ENCODE measurements at places on chromosomes 1 and 21.

DNA sequence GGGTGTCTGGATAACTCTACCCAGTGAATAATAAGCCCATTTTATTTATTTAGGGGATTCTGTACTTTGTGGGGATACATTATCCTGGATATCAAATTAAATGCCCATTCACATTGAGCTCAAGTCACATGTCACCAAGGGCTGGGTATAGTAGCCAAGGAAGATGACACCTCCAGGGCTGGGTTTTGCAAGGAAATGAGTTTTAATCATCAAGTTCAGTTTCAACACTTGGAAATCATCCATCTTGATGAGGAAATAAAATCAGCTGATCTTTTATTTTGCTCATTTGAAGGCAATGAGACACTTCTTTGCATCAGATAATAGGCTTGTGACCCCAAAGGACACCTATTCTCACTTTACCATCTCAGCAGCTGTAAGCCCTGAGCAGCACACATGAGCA lies 80.0 kb upstream of the TNR start:
- DNase-seq: no peak

DNA sequence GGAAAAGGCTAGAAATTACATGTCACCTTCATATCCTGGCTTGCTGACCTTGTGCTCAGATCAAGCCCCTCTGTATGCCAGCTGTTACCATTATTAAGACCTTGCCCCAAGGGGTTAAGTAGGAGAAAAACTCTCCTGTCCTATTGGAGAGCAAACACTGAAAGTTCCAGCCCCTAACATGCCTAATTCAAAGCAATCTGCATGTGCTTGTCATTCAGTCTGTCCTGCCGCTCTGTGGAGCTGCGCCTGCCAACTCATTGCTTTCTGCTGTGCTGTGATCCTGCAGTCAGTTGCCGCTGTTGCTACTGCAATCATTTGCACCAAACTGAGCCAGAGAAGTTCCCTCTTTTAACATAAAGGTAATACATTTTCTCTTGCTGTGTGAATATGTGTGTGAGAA lies 113.4 kb downstream of the DISP1 start:
- no peak for DNase-seq

GRCh38 chr1:165481820-165482532 lies 37.0 kb upstream of the RXRG start:
- peak; percentile 90 for DNase-seq

DNA sequence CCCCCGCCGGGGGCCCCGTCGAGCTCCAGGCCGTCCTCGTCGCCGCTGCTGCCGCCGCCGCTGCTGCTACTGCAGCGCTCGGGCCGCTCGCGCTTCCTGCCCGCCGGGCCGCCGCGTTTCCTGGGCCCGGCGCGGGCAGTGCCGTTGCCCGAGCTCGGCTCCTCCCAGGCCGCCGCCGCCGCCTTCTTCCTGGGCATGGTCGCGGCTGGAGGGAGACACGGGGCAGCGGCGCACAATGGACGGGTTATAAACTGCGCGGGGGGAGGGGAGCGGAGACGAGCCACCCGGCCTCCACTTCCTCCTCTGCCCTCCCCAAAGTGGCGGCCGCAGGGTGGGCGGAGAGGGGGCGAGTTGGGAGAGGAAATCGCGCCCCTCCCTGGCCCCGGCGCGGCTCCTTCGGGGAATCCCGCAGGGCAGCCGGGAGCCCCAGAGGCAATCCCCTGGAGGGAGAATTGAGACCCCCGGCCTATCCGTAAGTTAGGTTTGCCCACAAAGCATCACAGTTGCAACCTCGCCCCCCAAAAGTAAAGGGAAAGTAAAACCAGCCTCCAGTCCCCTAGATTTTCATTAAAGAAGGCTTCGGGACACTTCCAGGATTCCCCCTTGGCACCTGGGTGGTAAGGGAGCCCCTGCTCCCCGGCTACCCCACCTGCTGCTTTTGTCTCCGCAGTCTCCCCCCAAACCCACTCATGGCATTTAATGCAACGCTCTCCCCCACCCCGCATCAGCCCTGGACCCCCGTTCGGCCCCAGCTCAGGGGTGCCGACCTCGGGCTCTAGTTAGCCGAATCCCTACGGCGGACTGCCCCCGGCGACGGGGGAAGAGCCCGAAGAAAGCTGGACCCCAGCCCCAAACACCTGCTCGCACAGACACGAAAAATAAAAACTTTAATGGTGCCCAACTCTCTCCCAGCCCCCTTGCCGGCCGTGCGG lies 893 bp downstream of the RCC2 start:
- DNase-seq: peak; percentile 73

GRCh38 chr1:228190778-228191177 lies 17.1 kb upstream of the OBSCN start:
- no peak for DNase-seq

GRCh38 chr1:7094509-7094908 lies 309.3 kb downstream of the CAMTA1 start:
- DNase-seq: no peak

DNA sequence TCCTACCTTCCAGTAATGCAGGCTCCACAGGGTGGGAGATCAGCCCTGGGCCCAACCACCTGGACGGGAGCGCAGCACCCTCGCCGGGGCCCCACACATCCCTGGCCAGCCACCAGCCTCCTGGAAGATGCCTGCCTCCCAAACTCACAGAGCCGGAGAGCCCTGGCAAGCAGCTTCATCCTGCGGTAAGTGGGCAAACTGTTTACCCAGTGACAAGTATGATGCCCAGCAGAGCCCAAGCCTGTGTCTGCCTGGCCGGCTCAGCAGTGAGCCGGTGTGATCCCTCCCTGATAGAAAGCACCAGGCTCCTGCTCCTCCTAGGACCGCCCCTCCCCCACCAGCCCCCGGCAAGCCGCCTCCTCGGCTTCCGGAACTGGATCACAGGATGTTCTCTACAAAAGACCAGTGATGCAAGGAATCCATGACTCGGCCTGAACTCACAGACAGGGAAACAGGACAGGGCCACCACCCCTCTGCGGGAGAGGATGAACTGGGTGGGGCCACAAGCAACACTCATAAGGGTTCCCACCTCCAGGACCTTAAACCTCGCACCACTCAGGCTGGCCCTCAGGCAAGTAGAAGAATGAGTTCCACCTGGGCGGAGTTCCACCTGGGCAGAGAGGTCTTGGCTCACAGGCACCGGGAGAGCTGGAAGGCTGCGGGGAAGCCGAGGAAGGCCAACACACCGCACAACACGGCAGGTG lies 7.9 kb downstream of the ACOT7 start:
- DNase-seq: peak; percentile 79

GRCh38 chr1:8423269-8423691 lies 105.4 kb downstream of the SLC45A1 start:
- peak; percentile 35 for DNase-seq

GRCh38 chr1:168907786-168908348 lies 178.9 kb upstream of the DPT start:
- DNase-seq: no peak
